Activated T-helper 1 cell treated with anti-CD3 and anti-CD28 coated beads, Interleukin-12 subunit alpha, Interleukin-12 subunit beta, Interleukin-2, Interleukin-4 antibody, amounts not matched to agents 30 ng/mL and 10 ng/mL and 1 ng/mL, durations not matched to agents 14 hours and 24 hours and 36 hours (primary cell): ENCODE measurements at places on chromosomes 13 and 19. TPM values are rescaled to one million over a fixed set of nuclear protein-coding genes. Genes with fewer than 3 reads are reported as not detected.

DNA sequence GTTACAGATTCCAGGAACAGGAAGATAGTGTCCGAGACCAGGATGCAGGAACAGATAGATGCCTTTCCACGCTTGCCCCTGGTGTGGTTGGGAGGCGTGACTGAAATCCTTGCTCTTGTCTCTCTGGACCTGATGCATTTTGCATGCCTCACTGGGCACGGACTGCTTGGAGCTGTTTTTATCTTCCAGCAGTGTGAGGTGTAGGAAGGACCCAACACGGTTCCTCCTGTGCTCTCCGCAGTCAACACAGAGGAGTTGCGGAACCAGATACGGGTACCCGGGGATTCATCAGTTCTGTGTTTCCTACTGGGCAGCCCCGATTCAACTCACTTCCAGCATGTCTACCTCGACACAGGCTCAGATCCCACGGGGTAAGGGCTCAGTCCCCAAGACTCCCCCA lies 6.5 kb downstream of the DOT1L start:
- DNase-seq: no peak

- DNase-seq: no peak
Measured at GRCh38 chr13:106351251-106351650, 184.2 kb downstream of the EFNB2 start.

DNA sequence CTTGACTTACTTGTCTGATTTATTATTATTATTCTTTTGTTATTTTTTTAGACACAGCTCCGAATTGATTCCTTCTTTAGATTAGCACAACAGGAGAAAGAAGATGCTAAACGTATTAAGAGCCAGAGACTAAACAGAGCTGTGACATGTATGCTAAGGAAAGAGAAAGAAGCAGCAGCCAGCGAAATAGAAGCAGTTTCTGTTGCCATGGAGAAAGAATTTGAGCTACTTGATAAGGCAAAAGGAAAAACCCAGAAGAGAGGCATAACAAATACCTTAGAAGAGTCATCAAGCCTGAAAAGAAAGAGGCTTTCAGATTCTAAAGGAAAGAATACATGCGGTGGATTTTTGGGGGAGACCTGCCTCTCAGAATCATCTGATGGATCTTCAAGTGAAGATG lies 29.4 kb downstream of the ERCC5 start:
- DNase-seq: no peak

Gene THSD8
- total RNA-seq: 28.0 and 28.1 TPM in 2 replicates

- DNase-seq: no peak
Measured at GRCh38 chr19:1591421-1592023, 1.1 kb downstream of the MBD3 start.

DNA sequence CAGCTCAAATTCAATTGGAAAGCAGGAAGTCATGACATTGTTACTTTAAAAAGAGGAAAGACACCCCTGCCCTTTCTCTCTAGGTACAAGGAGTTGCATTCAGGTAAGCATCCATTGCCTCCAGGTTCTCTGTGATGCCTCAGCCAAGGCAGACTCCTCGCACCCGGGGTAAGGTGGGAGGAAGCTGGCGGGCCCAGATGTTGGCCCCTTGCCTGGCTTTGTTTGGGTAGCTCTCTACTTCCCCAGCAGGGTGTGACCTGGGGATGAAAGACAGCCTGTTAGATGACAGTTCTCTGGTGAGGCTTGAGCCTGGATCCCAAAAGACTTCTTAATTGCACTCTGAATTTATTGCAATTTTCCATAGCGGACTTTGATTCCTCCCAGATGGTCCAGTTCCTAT lies 25.6 kb downstream of the SHISA2 start:
- no peak for DNase-seq

Gene NHLRC3
- total RNA-seq: 19.2 and 20.4 TPM in 2 replicates

DNA sequence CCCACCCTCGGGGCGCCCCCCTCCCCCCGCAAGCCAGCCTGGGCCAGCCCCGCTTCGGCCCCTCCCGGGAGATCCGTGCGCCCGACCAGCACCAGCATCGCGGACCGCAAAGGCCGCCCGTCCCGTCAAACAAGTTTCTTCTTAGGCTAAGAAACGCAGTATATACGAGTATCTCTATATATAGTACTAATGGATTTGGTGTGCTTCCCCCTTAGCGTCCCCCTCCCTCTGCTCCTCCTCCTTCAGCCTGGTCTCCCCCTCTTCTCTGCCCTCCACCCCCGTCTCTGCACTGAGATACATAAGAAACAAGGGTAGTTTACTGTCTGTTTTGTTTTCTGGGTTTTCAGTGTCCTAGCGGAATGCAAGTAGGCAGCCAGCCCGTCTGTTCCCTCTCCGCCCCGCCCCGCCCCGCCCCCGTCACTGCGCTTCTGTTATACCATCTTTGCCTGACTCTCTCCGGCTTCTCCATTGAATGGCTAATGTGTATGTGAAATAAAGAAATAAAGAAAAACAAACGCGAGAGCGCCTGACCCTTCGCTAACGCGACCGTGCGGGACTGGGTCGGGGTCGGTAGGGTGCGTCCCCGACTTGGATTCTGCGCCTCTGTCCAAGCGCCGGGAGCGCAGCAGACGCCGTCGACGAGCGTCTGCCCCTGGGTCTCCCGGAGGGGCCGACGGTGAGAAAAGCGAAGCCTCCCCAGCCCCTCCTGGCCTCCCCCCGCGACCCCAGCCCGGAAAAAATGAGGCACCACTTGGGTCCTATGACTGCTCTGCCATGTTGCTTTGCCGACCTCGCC lies 4.2 kb downstream of the LYL1 start:
- no peak for DNase-seq

DNA sequence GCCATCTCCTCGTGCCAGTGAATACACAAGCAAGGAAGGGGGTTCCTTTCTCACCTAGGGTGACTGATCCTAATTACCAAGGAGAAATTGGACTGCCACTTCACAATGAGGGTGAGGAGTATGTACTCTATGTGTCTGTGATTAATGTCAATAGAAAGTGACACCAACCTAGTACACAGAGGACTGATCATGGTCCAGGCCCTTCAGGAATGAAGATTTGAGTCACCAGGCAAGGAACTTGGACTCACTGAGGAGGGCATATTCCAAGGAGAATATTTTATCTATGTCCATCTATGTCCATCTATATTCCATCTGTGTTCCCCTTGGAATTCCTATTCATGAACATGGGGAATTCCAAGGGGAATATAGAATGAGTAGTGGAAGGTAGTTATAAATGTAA lies 9.2 kb upstream of the ALOX5AP start:
- DNase-seq: no peak

Gene TLE2
- total RNA-seq: 0.78 and 1.1 TPM in 2 replicates

DNA sequence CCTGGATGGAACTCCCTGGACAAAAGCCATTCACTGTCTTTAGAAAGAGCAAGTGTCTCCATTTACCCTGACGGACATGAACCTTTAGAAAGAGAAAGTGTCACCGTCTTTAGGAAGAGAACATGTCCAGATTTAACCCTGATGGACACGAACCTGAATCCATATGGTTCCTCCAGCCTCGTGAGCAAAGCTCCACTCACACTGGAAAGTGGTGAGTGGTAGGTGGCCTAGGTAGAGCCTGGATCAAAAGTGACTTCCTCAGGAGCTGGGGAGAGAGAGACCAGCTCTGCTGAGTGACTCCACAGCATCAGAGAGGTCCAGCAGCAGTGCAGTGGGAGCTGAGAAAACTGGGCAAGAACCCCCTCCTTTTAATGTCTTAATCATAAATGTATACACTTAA lies 59.8 kb upstream of the IRS2 start:
- DNase-seq: no peak

DNA sequence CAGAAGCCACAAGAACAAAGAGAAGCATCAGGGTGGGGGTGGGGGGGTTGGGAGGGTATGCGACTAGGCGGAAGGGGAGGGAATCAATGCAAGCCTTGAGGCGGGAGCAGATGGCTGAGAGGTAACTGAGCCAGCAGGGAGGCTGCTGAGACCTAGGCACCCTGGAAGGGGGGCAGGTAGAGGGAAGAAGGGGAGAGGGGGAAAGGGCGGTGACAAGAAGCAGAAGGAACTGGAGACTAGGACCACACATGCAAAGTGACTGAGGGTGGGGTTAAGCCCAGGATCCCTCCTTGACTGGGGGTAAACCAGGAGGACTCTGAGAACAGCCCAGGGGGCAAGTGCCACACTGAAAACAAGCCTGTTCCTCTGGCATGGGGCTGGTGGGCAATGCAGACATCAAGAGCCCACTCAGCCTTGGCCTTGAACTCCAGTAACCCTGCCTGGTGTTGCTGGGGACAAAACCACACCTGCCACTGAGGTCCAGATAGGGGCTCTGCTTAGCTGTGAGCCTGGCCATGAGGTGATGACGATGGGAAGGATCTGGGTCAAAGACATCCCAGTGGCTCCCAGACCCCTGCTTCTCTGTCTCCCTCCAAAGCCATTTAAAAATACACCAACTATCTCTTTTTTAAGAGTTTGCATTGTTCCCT lies 20.3 kb downstream of the OPA3 start:
- DNase-seq: no peak

DNA sequence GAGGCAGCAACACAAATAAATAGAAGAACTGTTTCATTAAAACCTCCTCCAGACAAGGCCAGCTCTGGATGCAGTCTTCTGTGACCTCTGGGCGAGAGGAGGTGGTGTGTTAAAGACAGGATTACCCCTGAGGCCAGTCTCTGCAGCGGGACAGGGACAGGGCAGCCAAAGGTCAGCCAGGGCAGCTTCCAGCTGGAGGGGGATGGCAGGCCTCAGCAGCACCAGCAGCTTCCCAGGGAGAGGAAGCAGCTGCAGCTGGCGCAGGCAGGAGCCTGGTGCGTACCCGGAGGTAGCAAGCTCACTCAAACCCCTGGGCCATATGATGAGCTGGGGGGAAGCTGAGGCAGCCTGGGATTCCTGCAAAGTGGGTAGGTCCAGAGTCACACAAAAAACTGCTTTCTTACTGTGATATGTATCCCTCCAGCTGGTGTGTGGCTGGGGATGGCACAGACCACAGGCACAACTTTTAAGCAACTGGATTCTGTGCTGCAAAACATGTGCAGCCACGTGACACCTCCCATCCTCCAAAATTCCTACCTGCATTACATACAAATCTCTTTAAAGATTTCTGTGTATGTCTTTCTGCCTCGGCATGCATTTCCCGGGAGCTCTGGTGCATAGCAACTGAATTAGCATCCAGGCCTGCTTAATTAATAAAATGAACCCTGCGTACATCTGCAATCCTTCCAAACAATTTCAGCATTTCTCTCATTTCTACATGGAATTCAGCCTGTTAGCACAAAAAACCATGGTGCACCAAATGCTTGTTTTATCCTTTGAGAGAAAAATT lies 238.3 kb upstream of the MAB21L1 start:
- no peak for DNase-seq

Gene S1PR4
- 44.3 and 45.3 TPM in 2 replicates for total RNA-seq

DNA sequence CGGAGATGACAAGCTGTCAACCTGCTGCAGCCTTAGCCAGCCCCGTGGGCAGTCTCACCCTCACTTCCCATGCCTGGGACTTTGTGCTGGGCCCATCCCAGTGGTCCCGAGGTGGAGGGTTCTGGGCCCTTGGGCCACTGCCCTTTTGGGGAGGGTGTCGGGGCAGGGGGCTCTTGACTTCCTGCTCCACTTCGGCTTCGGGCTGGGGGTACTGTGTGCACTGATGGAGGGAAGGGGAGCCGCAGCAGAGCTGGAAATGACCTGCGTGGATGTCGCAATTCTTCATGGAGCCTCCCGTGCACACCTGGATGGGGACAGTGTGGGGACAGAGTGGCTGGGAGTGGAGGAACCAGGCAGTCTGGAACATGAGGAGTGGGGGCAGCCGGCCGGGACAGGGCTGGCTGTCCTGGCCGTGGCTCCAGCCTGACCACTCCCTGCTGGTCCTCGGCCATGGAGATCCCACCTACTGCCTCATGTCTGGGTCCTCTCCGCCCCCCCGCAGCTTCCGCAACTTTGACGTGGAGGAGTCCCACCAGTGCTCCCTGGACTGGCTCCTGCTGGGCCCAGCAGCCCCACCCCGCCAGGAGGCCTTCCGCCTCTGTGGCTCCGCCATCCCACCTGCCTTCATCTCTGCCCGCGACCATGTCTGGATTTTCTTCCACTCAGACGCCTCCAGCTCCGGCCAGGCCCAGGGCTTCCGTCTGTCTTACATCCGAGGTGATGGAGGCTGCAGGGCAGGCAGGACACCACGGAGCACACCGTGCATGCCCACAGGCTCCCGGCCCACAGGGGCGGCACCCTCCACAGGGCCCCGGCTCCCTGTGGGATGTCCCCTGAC lies 10.2 kb downstream of the LRP3 start:
- no peak for DNase-seq

DNA sequence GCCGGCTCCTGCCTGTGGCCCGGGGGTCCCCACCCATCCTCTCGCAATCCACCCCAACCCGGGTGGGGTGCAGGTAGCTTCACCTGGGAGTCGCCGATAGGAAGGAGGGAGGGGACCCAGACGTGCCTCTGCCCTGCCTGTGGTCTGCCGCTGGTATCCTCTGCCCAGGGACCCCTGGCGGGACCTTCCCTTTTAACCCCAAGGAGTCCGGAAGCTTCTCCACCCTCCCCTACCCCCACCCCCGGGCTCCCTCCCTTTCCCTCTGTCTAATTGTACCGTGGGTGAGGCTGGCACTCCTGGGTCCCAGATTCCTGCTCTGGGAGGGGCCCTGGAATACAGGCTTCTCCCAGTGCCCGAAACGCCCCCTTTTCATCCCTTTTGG lies at the start of gene KLK10:
KLK10 (minus strand) TSS at position 166 of the 382 bp plus-strand sequence. CDS start 579 bp downstream, outside the sequence.
- DNase-seq: no peak

GRCh38 chr19:45063851-45064801 lies 12.2 kb downstream of the ZNF296 start:
- no peak for DNase-seq

- no peak for DNase-seq
Measured at GRCh38 chr13:28496188-28496564, 1.2 kb upstream of the FLT1 start.

Gene PRR19
- 1.0 and 1.4 TPM in 2 replicates for total RNA-seq

GRCh38 chr13:32745509-32745908 lies 159.3 kb downstream of the PDS5B start:
- DNase-seq: no peak

DNA sequence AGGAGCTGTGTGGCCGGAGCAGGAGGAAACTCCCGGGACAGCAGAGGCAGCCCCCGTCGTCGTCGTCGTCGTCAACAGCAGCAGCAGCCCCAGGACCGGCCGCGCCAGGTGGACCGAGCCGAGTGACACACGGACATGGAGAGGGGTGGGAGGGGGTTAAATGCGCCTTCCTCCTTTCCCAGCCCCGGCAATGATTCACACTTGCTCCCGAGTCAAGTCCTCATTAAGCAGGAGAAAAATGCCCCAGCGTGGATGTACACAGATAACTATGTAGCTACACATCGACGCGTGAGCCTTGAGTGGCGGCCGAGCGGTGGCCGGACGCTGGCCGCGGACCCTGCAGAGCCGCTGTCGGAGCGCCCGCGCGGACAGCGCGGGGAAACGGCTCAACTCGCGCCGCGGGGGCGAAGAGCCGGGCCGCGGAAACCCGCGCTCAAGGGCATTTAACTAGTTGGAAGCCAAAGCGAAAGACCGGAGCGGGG lies 645 bp downstream of the UBL3 start:
- no peak for DNase-seq

Gene MBD3L1
- not detected in 2 replicates for total RNA-seq

Gene EDNRB
- not detected in 2 replicates for total RNA-seq
